ENCODE measurements at places on chromosomes 6 and 20. TPM values are rescaled to one million over a fixed set of nuclear protein-coding genes. Genes with fewer than 3 reads are reported as not detected.

Gene SLC17A1
- total RNA-seq = not detected

GRCh38 chr6:9523462-9523861 is 891.4 kb downstream of the TFAP2A start:
- no peak for DNase-seq

Gene SOX12
- 11.1 TPM for total RNA-seq

Gene NFS1
- 10.7 TPM for total RNA-seq

DNA sequence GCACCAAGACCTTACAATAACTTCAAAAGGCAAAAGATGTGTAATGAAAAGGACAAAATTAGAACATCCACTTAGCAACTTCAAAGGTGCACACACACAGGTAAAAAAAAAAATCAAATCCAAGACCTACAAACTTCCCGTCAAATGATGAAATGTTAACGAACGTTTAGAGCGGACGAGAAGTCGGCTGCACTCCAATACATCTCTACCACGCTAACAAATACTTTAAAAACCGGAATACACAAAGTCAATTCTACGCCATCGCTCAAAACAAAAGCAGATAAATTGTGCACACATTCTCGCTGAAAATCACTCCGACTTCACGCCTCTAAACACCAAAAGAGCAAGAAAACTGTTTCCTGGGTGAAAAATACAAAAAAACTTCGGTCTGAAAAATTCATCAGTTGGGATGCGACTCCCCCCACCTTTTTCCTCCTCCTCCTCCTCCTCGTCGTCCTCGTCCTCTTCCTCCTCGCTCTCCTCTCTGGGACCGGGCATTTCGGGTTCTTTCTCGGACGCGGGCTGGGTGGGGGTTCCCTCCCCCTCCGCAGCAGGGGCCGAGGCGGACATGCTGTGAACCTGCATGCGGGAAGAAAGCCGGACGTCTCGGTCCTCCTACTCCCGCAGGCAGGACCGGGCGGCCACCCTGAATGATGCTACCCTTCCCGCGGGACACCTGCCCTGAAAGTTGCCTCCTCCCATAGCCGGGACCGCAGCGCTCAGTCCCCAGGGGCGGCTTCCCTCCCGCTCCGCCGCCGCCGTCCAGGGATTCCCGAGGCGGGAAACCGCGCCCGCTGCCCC is 712 bp downstream of the DEK start:
- peak; percentile 42 for DNase-seq

Gene GHRH
- not detected for total RNA-seq

DNA sequence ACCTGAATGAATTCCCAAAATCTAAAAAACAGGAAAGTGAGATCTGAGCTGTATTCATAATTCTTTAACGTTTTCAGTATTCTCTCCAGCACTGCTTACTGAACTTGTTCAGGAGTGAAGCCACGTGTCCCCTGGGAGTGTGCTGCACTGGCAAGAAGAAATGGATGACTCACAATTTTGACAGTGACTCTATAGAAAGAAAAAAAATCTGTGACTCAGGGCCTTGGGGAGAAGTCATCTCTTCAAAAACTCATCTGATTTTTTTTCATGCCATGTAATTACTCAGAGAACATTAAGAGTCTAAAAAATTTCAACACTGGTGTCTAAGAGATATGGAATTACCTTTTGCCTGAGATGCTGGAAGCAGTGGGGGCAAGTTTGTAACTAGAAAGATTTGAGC is 39.7 kb downstream of the ANKEF1 start:
- DNase-seq = no peak

- DNase-seq = no peak
Observed at GRCh38 chr6:52547647-52548352, 29.1 kb downstream of the TRAM2 start.

Gene IYD
- total RNA-seq = not detected

Gene WDR46
- 19.9 TPM for total RNA-seq

- DNase-seq = no peak
Observed at GRCh38 chr6:19032591-19033295, 645.6 kb downstream of the RNF144B start.

GRCh38 chr20:57810511-57811373 is 100.9 kb upstream of the PMEPA1 start:
- no peak for DNase-seq
